ENCODE measurements at places on chromosomes 13 and 19.

DNA sequence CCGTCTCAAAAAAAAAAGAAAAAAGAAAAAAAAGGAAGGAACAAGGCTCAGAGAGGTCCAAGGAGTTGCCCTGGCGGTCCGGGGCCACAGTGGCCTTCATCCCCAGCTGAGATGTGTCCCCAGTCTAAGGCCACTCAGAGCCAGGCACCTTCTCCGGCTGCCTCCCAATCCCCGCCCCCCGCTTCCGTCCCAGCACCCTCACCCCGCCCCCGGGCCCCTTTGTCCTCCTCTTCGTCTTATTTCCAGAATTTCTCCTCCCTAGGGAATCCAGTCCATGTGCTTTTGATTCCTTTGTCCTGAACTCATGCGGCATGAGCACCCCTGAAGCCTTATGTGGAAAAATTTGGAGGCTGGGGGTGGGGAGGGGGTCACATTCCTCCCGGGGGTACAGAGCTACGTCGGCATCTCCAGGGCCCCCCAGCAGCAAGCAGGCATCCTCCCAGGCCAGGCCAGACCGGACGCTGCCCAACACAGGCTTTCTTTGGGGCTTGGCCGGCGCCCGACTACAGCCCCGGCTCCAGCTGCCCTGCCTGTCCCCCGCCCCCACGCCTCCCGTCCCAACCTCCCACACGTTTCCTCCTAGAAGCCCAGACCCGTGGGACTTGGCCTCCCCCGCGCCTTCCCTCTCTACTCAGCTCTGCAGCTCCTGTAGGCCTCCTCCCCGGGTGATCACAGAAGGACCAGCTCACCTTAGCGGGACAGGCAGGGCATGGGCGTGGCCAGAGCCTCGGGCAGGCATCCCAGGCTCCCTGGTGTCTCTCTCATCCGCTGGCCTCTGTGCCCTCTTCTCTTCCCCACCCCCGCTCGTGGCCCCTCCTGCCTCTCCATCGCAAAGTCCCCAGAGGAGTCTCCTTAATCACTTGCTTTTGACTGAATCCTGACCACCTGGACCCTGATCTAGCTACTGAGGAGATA is 17.8 kb upstream of the ADGRE5 start:
- DNase-seq = peak; percentile 81

DNA sequence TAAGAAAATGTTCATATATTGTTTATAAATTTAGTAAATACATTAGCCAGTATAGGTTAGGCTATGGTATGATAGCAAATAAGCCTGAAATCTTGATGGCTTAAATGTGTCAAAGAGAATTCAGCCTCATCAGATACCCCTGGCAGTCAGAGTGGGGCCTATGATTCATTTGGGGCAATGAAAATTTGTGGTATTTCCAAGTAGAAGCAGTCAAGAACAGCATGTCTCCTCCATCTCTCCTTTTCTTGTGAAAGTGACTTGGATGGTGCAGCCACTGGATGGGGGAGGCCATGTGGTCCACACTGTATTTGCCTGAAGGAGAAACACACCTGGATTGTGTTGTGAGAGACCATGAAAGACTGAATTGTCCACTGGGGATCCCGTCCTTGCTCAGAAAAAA is 82.7 kb downstream of the DLEU7 start:
- no peak for DNase-seq

DNA sequence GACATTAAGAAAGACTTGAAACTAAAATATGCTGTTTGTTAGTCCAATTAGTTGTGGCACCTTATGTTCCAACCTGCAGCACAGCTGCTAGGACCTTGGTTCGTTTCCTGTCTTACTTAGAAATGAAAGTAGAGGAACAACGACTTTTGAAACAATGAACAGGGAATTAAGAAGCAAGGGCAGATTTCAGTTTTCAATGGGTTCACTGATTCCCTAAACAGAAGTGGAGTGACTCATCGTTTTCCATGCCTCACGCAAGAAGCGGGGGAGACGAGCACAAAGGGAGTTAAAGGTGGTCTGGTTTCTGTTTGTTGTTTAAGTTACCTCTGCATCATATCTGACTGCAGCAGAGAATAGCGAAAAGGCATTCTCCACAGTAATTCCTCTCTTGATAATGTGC is 44.8 kb downstream of the PHF11 start:
- DNase-seq = no peak

DNA sequence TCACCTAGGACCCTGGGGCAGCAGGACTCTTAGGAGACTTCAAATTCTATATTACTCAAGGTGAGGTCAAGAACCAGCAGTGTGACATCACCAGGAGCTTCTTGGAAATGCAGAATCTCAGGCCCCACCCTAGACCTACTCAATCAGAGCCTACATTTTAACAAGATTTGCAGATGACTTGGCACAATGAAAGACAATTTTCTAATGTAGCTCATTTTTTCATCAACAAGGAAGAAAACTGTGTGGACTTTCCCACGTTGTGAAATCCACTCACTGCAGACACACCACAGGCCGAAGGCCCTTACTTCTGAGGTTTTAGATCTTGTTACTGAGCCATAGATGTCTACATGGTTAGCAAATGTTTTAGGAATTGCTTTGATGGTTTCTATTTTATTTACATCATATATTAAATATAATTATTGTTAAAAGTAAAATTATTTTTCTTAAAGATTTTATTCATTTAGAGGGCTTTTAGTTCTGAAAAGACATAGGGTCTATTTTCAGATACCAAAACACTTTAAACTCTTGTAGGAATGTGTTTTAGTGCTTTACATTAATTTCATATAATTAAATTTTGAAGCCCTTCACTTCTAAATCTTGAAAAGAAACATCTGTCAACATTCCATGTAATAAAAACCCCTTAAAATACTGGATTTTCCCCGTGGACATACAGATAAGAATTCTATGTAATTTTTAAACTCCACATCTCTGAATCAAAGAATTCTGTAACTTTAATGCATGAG is 18.5 kb upstream of the STARD13 start:
- DNase-seq = no peak
